Muscle of leg (tissue), 16 donors: ENCODE measurements at places on chromosomes 2 and 18.

- no peak for DNase-seq
Observed at GRCh38 chr2:232894251-232894650, 24.2 kb downstream of the SNORC start.

DNA sequence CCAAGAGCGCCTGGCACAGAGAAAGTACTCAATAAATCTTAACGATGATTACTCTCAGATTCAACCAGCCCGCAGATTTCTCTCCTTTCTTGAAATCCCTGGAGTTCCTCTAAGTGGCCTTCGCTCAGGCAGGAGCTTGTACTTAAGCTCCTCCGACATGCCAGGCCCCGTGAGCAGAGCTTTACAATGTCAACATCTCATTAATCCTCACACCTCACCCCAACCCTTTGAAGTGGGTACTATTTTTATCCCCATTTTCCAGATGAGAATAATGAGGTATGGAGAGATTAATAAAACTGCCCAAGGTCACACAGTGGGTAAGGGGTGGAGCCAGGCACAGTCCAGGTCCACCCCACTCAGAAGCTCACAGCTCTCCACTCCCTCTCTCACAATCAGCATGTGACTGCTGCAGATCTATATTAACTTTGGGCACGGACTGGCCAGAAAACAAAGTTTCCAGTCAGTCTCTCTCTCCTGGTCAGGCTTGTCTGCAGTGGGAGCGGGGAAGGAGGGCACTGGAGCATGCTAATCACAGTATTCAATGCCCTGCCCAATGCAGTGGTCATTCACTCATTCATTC, 18.0 kb downstream of the DNMT3A start:
- DNase-seq: no peak

GRCh38 chr2:41024816-41025215, 572.9 kb upstream of the SLC8A1 start:
- DNase-seq: peak; percentile 7

DNA sequence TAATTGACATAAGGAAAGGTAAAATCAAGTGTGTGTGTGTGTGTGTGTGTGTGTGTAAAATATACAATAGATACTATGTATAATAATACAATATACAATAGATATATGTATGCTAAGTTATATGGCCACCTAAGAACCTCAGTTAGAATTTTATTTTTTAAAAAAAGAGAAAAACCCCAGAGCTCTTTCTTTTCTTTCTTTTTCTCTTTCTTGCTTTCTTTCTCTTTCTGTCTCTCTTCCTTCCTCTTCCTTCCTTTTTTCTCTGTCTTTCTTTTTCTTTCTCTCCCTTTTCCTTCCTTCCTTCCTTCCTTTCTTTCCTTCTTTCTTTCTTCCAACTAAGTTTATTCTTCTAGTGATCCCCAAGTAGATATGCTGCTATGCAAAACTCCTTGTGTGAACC, 64.6 kb upstream of the FN1 start:
- no peak for DNase-seq

DNA sequence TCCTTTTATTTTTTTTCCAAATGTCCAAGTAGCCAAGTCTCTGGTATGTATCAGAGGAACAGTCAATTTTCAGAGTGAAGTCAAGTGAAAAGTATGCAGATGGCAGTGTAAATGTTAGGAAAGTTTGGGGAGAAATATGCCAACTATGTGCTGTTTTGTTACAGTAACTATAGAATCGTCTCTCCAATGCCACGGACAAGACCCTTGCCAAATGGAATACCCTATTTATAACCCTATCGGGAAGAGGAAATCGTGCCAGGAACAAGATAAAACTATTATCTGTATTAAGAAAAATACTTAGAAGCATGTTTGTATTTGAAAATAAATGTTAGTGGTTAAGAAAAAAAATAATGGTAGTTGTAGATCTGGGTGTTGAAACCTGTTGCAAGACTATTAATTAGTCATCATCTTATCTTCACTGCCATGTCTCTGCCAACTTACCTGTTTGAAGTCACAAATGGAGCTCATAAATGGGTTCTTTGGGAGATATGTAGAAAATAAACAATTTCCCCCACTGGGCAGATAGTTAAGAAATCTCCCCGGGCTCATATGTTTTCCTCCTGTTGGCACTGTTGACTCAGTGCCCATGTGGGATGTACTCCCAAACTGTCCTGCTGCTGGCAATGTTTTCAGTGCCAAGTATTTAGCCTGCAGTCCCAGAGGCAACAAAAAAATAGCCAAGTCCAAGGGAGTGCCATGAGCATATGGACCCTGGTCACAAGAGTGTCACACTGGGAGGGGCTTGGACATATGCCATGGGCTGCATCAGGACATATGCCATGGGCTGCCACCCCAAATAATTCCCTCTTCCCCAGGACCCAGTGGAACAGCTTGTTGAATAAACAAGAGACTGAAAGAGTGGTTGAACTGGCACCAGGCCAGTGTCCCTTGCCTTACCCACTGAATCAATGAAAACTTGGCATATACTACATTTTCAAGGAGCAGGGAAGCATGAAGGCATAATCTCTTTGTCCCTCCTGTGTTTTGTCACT, 366.9 kb downstream of the OSR1 start:
- peak; percentile 82 for DNase-seq

DNA sequence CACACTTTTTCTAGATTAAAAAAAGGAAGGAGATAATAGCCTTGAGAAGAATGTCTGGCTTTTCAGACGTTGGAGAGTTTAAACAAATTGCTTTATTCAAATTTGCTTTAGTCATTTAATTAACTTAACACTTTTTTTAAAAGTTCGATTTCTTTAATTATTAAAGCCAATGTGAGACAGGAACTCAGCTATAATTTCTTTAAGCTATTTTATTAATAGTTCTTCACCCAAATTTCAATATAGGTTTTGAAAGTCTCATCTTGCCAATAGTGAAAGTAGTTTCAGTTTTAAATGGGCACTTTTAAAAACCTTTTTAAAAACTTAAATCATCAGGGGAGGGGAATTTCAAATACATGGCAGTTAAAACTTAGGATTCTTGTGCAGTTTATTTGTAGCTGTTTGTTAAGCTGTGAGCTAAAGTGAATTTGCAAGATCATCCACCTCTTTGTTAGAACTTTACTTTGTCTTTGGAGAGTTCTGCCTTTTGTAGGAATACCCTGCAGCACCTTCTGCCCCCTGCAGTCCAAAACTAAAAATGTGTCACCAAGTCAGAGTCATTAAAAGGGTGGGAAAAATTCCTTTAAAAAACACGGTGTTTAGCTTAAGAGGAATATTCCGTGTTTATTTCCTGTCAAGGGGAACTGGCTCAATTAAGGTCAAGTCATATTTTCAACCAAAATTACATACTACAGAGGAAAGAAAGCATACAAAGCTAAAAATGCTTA, 4.6 kb downstream of the TGIF1 start:
- peak; percentile 81 for DNase-seq
